Left colon (tissue), 2 donors: ENCODE measurements at places on chromosomes 6 and 20. TPM values are rescaled to one million over a fixed set of nuclear protein-coding genes. Genes with fewer than 3 reads are reported as not detected.

DNA sequence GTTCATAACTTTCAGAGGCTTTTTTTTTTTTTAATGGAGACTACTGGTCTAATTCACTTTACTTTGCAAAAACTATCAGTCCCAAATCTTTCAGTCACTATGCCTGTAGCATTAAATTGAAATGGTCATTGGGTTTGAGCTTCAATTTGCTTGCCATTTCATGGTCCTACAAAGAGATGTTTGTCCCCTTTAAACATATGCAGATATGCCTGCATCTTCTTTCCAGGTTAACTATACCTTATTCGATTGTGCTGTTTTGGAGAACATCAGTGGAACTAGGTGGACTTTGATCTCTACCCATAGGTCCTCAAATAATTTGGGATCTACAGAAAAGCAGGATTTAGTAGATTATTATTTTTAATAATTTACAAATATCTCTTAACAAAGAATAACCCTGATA lies 4.6 kb downstream of the POU3F2 start:
- no peak for DNase-seq

GRCh38 chr6:89657445-89658158 lies 19.1 kb upstream of the LYRM2 start:
- no peak for DNase-seq

The HEY2 gene
- total RNA-seq = 1.3 TPM

DNA sequence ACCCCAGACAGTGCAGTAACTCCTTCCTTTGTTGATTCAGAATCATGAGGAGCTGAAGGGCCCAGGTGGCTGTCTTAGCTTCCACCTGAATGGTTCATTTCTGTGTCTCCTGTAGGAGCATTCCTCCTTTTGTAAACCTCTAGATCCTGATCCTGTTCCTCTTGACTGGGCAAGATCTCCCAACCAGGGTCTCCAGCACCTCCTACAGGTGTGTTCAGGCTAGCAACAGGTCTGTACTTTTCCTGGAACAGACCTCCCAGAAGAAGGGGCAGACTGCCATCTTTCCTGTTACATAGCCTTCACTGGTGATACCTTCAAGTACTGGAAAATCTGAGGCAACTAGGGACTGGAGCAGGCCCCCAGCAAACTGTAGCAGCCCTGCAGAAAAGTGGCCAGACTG lies 35.2 kb downstream of the HLA-B start:
- DNase-seq = peak; percentile 10

DNA sequence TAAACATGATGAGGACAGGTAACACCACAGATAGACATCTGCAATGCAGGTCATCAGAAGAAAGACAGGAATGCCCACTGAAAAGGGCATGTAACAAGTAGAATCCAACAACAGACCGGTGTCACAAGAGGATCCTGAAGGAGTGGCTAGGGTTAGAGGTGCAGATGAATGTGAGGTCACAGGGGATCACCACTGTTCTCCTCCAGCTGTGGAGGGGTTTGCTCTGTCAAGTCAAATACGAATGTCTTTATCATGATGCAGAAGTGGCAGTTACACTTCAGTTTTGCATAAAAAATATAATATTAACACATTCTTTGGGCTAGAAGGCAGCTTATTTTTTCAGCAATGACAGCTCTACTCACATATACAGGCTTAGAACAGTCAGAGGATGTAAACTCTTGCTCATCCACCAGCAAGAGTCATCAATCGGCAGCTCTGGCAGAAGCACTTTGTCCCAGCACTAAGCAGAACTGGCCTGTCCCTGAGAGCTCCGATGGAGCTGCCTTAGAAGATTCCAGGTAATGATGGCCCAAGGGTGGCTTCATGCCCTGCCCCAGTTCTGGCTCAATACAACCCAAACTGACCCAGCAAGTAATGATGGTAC lies 130.4 kb upstream of the TRAF3IP2 start:
- no peak for DNase-seq

- no peak for DNase-seq
Measured at GRCh38 chr6:25053875-25054371, 118.2 kb upstream of the RIPOR2 start.

The IMPG1 gene
- total RNA-seq = not detected

The SEC23B gene
- 55.5 TPM for total RNA-seq

- DNase-seq = no peak
Measured at GRCh38 chr20:10609770-10610169, 64.0 kb downstream of the JAG1 start.

GRCh38 chr20:25097498-25097897 lies 15.6 kb upstream of the VSX1 start:
- no peak for DNase-seq

GRCh38 chr6:57024321-57024720 lies 22.2 kb upstream of the KIAA1586 start:
- DNase-seq = no peak

DNA sequence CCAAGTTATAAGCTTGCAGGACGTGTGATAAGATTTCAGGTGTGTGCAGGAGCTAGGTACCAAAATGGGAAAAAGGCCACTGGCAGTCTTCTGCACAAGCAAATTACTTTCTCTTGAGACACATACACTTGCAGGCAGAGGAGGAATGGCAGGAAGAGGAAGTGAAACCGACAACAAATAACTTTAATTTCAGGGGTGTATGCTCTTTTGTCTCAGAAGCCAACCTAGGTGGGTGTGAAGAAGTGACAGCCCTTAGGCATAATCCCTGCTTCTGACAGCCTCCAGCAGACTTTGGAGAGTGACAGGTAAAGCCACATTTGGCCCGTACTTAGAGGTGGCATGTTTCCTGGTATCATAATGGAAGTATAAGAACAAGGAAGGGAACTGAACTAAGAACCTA lies 118.8 kb upstream of the TRAF3IP2 start:
- DNase-seq = no peak

- DNase-seq = peak; percentile 63
Measured at GRCh38 chr20:44911264-44911921, 1.5 kb downstream of the PABPC1L start.

GRCh38 chr20:52996130-52996529 lies 24.0 kb downstream of the TSHZ2 start:
- no peak for DNase-seq

DNA sequence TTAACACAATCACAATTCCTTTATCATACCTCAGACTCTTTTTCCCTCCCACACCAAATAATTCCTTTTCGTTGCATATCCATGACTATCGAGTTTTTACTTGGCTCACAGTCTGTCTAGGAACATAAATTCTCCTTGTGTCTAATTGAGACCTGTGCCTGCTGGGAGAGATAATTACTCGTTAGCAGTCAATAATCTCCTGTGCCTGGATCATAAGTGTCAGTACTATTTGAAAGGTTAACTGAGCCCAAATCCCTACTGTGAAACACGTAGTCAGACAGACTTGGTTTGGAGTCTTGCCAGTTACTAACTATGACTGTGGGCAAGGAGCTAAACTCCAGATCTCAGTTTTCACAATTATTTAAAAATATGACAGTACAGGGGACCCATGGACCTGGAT lies 5.7 kb upstream of the CTNNBL1 start:
- DNase-seq = no peak

DNA sequence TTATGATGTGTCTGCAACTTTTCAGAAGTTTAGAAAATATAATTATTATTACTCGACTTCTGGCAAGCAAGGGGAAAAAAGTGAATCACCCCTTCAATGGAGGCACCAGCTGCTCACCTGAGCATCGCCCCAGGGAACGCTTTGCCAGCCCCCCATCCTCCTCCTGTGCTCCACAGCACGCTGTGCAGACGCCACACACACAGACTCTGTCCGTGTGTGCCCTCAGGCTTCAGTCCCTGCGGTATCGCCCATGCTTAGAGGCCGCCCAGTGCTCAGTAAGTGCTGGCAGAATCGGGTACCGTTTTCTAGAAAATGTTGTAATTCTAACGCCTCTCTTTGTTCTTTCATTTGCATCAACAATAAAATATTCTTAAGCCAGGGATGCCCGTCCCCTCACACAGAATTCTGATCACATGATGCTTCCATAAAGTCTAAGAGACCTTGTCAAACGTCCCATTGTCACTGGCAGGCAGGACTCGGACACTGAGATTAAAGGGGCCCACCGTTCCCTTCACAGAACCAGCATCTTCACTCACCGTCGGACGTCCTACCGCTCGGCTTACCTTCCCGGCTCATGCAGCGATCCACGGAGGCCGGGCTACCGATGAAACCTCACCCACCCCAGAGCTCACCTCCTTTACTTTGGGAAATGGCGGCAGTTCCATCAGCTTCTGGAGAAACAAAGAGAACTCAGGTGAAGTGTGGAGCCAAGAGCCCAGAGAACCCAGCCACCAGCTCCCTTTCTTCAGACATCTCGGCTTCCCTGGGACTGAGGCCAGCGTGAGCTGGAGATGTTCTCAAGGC lies 105.5 kb downstream of the DLL1 start:
- no peak for DNase-seq

The ZNF335 gene
- 14.8 TPM for total RNA-seq

The SLC17A3 gene
- not detected for total RNA-seq

GRCh38 chr6:107624541-107624940 lies 134.6 kb downstream of the SOBP start:
- DNase-seq = no peak

GRCh38 chr20:62524505-62524911 lies 48.7 kb upstream of the GATA5 start:
- DNase-seq = no peak

GRCh38 chr6:118017301-118017848 lies 110.3 kb downstream of the SLC35F1 start:
- no peak for DNase-seq

GRCh38 chr6:113082745-113083144 lies 735.6 kb downstream of the RFPL4B start:
- DNase-seq = no peak

The ECHDC1 gene
- total RNA-seq = 55.3 TPM

GRCh38 chr20:14470977-14471661 lies 133.7 kb upstream of the FLRT3 start:
- no peak for DNase-seq

The NKX2-4 gene
- total RNA-seq = not detected

DNA sequence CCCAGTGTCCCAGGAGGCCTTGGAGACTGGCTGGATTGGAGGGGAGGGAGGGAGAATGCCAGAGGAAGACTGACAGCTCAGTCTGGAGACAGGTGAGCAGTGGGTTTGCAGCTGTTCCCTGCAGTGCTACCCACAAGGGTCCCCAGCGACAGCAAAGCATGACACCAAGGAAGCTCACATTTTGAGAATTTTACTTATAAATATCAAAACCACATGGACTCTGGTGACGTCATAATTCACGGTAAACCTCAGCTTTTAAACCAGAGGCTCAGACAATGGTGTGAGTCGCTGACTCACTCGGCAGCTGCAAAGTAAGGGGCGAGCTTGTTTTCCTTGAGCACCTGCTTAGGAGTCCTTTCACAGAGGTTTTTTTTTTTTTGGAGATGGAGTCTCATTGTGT lies 65.2 kb downstream of the THBS2 start:
- no peak for DNase-seq
